ENCODE measurements at places on chromosomes 1 and 21. TPM values are rescaled to one million over a fixed set of nuclear protein-coding genes. Genes with fewer than 3 reads are reported as not detected.
A peak's percentile ranks its signal among the peaks of the same experiment; 100 is the strongest.

OSCP1 gene
- 2.4 TPM for total RNA-seq

CELA3A gene
- not detected for total RNA-seq

LHX8 gene
- total RNA-seq: 1.3 TPM

PRPF38B gene
- 6.7 TPM for total RNA-seq

EFHD2 gene
- 32.5 TPM for total RNA-seq

SPATA45 gene
- not detected for total RNA-seq

SLAMF1 gene
- not detected for total RNA-seq

KCND3 gene
- total RNA-seq: 13.5 TPM

C1orf52 gene
- total RNA-seq: 23.8 TPM

AKR1A1 gene
- total RNA-seq: 117 TPM

AHDC1 gene
- 179 TPM for total RNA-seq

FLG2 gene
- not detected for total RNA-seq

DNA sequence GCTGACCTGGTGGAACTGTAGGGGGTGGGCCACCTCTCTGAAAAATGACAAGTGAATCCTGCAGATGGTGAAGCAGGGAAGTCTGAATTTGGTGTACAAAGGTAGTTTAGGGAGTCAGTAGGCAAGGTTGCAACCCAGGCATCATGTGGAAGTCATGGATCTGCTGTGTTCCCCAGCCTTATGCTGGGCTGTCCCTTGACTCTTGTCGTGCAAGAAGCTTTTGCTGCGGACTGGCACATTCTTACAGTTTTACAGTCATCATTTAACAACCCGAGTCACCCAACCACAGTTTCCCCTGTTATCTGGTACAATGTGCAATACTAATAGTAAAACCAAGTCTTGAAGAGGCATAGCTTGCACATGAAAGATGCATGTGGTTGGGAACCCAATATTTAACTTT is 13.2 kb downstream of the RHOU start:
- DNase-seq: no peak

- DNase-seq: no peak
Measured at GRCh38 chr1:119766374-119766794, 2.3 kb downstream of the HMGCS2 start.

DNA sequence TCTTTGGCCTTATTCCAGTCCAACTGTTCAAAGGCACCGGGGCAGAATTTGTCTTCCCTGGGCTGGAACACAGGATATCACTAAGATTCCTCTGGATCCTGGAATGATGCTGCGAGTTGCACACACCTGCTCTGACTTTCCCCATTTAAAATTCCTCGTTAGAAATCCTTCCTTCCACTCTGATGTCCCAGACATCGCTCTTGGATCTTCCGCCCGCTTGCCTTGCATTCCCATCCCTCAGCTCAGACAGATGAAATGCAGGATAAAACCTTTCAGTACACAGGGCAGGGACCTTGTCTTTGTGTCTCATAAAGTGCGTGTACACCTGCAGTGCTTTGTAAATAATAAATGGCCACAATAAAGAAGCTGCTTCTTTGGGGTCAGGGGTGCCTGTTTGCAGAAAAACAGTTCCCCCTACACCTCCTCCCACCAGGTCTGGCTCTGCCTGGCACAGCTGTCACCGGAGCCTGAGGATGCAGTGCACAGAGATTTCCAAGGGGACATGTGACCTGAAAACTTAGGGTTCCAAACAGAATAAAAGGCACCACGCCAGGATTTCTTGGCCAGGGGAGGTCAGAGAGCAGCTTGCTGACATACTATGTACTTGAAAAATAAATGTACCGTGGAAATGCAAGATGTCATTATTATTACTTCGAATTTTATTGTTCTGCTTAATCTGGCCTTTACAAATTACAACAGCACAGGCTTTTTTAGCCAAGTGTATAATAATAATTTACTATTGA is 62.9 kb upstream of the SYT6 start:
- DNase-seq: no peak

DNA sequence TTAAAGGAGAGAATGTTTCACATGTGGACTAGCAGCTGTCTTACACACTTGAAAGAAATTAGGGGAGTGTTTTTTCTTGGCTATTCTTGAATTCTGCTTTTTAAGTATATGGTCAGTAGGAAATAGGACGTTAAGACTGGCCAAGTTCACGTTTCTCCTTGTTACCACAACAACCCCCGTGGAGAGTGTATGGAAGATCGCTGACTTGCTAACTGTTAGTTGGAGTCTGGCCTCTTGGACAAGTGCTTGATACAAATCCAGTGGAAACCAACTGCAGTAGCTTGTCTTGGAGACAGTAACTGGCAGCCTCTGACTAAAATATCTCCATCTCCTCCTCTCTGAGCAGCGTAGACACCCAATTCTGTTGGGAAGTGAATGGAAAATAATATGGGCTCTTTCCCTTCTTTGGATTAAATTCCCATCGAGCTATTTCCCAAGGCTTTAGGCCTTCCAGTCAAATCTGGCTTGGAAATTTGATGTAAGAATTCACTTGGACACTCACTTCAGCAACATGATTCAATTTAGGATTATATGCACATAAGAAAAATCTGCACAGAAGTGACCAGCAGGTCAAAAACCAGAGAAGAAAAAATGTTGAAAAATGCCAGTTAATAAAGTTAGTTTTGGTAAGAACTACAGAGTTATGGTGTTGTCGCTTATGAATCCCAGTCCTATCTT is 3.6 kb upstream of the NFIA start:
- no peak for DNase-seq

DNA sequence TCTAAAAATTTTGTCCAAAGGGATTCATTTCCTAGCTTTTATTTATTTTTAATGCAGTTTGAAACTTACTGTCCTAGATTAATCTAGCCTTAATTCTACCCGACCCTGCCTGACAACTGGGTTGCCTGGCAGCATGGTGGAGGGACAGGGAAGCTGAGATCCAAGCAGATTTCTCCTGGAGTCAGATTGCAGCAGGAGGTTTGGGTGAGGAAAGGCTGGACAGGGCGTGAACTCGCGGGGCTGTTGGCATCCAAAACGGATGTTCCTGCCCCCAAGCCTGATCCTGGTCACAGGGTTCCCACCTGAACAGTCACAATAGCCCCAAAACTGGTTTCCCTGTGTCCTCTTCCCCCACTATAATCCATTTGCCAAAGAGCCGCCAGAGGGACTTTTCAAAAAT is 23.2 kb downstream of the TCEA3 start:
- no peak for DNase-seq

DNA sequence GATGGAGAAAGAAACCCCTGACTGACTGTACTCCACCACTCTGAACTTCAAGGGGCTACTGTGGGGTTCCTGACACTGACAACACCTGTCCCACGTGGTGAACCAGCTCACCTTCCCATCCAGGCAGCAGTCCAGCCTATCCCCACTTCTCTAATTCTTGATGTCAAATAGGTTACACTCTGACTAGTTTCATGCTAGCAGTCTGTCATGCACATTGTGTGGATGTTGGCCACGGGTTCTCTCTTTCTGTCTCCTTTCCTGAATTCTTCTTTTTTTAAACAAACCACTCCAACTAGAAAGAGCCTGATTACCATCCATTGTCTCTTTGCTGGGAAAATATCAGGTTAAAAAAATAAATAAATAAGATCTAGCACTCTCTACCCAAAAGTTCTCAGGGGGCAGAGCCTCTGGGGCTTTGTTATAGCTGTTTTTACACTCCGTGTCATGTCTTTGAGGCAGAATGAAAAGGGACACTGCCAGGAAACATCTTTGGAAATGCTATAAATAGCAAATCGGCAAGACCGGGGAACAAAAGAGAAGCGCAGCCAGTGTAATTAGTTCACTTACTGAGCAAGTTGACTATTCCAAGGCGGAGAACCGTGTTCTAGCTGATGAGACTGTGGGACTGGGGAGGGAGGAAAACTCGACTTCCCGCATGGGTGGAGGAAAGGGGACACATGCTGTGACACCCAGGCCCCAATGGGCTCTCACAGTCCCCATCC is 356.1 kb downstream of the OMA1 start:
- no peak for DNase-seq

DNA sequence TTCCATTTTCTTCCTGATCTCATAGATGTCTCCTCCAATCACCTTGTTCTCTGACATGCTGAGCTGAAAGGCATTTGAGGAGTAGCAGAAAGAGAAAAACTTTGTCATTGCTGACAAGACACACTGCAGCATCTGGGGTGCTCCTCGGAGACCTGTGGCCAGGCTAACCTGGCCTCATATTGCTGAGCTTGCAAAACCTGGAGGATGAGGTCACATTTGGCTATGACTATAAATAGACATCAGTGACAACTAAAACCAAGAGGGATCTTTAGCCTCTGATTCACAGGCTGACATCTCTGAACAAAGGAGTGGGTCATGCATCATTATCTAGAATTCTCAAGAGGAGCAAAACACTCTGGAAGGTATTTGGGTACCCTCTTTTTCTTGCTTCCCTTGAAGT is 83.7 kb downstream of the PROX1 start:
- DNase-seq: no peak

GRCh38 chr1:181044449-181044966 is 10.7 kb downstream of the MR1 start:
- DNase-seq: no peak

- no peak for DNase-seq
Measured at GRCh38 chr1:114286179-114286578, 132.5 kb upstream of the SYT6 start.

GRCh38 chr1:50424045-50424883 is 1.0 kb upstream of the DMRTA2 start:
- no peak for DNase-seq

DNA sequence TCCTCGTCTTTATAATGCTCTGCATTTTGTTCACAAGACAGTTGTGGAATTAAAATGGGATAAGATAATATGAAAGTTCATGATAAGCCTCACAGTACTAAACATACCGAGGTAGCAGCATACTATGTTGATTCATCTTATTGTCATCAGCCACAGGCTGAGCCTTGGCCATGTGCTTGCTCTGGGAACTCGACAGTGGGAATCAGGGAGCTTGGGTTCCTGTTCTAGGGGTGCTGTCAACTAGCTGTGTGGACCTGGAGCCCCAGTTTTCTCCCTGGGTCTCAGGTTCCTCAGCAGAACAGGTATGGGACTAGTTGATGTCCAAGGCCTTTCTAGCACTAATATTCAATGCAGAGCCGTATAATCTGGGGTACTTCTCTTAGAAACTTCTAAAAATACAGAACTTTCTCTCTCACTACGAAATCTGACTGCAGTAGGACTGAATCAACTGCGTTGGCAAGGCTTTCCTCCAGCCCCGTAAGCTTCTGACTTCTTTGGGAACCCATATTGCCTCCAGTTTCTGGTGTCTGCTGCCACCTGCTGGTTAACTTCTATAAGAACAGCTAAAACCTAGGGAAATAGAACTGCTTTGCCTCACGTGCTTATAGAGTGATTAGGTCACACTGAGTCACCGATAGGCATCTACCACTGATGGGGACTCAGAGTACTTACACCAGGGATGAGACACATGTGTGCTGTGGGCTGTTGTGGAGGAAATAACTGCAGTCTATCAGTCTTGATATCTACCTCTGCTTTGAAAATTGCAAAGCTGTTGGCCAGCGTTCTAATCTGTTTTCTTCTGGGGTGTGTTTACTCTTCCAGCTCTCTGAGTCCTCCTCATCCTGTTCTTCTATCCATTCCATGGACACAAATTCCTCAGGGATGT is 110.9 kb downstream of the RGL1 start:
- peak; percentile 85 for DNase-seq

- DNase-seq: peak; percentile 49
Measured at GRCh38 chr21:38984982-38985567, 179.3 kb downstream of the ETS2 start.

GRCh38 chr1:36306210-36306901 is at the start of gene SH3D21:
SH3D21 (plus strand) TSS chr1:36306368; CDS start chr1:36306421, 53 bp downstream.
- DNase-seq: peak; percentile 48

DNA sequence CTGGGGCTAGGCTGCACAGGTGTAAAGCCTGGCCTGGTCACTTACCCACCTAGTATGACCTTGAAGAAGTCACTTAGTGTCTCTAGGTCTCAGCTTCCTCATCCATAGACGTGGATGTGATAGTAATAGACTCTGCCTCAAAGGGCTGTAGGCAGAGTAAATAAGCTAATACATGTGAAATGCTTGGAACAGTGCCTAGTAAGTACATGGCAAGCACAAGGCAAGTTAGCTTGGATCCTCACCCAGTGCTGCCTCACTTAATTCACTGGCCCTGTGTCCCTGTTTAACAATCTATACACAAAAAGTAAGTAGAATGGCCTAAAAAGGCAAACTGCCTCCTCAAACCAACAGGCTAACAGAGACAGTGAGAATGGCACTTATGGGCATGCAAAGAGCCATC is 167.8 kb downstream of the PIGK start:
- no peak for DNase-seq

- no peak for DNase-seq
Measured at GRCh38 chr1:17544776-17545350, 5.4 kb downstream of the ARHGEF10L start.

- DNase-seq: no peak
Measured at GRCh38 chr1:182389619-182390047, 2.0 kb downstream of the GLUL start.

DNA sequence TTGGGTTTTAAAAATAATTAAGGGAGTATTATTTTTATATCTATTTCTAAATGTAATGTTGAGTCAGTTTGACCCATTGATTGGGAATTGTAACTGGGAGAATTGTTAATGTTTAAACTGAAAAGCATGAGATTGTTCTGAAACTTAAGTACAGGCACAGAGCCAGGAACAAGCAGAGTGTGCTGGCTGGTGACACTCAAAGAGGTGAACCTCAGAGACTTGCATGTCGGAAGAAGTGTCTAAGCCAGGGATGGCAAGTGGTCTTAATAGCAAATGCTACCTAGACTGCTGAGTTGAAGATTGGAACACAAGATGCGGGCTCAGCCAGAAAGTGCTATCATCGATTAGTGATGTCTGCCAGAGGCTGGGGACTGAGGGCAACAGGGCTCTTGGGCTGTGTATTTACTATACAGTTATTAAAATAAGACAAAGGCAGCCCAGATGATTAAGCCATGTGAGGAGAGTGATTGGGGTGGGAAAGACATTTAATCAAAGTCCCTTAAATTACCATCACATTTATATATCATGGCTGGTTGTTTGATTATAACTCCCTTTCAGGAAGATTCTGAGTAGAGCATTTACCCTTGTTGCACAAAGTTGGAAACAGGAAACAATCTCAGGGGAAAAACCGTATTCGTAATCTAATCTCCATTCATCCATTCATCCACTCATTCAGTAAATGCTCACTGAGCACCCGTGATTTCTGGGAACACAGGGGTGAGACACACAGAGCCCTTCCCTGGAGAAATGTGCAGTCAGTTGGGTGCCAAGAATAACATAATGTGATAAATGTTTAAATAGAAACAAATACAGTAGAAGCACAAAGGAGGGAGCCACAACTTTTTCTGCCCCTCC is 42.8 kb downstream of the C8A start:
- DNase-seq: no peak

DNA sequence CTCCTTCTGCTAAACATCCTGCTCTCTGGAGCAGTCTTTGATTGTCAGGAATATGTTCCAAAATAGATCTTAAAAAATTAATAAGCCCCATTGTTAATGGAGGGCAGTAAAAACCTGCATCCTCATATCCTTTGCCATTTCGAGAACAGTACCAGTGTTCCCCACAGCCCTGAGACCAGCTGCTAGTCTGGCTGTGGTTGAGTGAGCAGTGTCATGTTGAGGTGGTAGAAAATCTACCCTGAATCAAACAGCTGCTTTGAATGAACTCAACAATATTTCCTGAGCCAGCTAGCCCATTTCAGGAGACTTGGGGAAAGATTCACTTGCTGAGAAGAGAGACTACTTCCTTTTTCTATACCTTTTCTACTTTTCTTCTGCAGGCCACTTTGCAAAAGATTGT is 24.4 kb downstream of the FABP3 start:
- DNase-seq: no peak
